Stimulated activated naive CD8-positive, alpha-beta T cell treated with anti-CD3 and anti-CD28 coated beads, Interleukin-15, Interleukin-2, amounts not matched to agents 100 U/mL and 50 U/mL, for 24 hours (primary cell): ENCODE measurements at places on chromosomes 2 and 18.

DNA sequence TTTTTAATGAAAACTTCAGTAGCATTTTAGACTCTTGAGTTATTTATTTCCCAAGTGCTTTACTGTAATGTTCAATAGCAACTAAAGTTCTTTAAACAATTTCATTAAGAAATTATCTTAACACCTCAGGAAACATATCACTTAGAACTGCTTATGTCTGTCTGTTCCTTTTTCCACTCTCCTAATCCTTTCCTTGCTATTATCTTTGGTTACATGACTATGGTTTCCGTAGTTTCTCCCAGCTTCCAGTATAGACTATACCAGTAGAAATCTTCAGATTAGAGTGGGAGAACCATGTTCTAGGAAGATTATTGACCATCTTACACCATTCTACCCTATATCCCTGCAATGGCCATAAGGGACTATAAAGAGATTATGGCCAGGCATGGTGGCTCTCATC is 280.0 kb downstream of the EXOC6B start:
- DNase-seq: no peak

DNA sequence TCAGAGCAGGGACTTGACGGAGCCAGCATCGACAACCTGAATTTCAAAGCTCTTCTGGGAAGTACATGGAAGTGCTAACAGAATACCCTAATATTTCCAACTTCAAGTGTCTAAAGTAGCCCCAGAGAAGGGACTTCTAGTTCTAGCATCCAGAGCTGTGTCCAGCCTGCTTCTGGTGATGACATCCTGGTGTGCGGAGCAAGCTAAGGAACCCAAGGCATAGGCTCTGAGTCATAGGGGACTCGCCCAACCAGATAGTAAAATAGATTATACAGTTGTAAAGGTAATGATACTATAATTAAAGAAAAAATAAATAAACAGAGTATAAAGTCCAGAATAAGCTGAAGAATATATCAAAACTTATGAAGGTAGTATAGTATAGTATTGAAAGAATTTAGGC is 108.1 kb upstream of the SERPINE2 start:
- DNase-seq: no peak

- DNase-seq: no peak
Measured at GRCh38 chr2:162825578-162825977, 13.0 kb downstream of the KCNH7 start.

DNA sequence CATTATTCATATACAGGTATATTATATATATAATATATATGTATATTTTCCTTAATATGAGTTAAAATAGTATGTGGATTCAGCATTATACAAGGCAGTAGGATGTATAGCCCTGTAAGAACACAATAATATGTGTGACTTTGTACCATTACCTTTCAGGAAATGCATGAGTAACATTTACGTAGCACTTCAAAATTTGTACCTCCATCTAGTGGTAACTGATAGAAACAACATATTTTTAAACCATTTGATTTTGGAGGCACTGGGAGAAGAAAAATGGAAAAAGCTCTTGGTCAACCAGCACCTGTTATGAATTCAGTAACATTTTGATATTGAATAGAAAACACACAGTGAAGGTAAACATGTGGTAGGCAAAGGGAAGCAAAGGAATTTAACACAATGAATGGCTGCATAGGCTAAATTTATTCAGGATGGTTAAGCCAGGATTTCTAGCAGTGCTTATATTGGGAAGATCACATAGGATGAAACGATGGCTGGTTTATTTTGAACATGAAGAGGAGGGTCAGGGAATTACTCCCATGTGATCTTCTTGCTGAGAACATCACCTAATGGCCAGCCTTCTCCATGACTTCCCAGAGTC is 565.5 kb downstream of the CCDC85A start:
- DNase-seq: no peak

GRCh38 chr2:198115201-198115600 is 310.8 kb downstream of the PLCL1 start:
- no peak for DNase-seq

GRCh38 chr2:160301420-160301819 is 101.3 kb upstream of the ITGB6 start:
- DNase-seq: no peak

GRCh38 chr18:70469916-70470315 is 181.1 kb downstream of the SOCS6 start:
- DNase-seq: no peak

DNA sequence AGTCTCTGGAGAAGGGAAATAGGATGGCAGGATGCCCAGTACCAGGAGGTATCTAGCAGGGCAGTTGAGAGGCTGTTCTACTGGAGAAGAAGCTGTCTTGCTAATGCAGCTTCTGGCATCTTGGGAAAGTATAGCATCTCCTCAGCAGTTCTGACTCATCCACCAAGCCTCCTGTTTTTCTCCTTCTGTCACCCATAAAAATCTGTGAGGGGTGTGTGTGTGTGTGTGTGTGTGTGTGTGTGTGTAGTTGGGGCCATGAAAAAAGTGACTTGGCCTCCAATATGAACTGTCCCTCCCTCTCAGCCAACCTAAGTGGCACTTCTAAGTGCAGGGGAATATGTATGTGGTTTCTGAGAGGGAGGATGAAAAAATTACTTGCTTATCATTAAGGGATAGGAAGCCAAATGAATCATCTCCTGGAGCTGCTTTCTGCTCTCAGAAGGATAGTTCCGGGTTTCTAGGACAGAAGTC is 83.9 kb downstream of the CBLN2 start:
- DNase-seq: no peak

DNA sequence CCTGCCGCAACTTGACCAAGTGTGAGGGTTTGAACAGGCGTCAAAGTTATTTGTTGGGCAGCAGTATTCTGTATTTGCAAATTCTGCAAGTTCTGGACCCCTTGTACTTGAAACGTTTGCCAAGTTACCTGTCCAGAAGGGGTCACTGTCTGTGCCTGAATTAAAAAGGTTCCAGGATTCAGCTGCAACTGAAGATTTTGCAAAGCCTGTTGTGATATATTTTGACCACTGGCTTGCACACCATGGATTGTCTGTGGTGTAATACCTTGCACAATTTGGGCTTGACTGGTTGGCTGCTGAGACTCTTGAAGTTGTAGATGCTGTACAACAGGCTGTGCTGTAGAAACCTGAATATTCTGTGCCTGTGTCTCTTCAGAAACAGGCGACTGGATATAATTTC is 10.2 kb downstream of the SP3 start:
- no peak for DNase-seq

GRCh38 chr18:61896757-61897156 is 4.0 kb upstream of the RNF152 start:
- no peak for DNase-seq

DNA sequence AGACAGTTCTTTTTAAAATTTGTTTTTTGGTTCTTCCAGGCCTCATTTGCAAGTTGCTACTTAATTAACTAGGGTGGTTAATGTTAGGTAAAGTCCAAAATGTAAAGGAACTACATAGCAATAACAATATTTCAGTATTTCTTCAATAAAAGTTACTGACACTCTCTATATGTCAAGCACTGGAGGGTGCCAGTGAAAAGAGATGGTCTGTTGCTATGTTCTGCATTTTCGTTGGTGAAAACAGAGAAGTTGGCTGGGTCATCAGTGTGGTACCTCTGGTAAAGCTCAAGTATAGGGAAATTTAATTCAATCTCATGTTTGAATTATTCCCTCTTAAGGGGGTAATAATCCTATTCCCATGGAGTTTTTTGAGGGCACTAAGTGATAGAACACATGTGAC is 16.3 kb upstream of the SCN1A start:
- no peak for DNase-seq

DNA sequence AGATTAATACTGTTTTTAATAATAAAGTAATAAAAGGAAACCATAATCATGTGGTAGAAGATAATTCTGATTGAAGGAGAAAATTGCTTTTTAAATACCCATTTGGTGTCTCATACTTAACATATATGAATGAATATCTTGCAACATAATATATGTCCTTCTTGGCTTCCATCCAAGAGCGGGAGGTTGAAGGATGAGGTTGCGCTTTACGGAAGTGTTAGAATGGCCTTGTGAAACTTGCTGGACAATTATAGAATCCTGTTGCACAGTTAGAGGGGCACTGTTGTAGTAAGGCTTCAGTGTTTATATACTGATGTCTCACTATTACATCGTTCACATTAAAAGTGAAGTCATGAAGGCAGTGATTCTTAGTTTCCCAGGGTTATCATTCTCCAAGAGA is 9.4 kb downstream of the INSIG2 start:
- no peak for DNase-seq
